Astrocyte of the hippocampus (primary cell): ENCODE measurements at places on chromosomes 7 and 10.

- peak; percentile 21 for DNase-seq
These were observed 108.1 kb downstream of the GRID1 start for GRCh38 chr10:86258499-86258898.

DNA sequence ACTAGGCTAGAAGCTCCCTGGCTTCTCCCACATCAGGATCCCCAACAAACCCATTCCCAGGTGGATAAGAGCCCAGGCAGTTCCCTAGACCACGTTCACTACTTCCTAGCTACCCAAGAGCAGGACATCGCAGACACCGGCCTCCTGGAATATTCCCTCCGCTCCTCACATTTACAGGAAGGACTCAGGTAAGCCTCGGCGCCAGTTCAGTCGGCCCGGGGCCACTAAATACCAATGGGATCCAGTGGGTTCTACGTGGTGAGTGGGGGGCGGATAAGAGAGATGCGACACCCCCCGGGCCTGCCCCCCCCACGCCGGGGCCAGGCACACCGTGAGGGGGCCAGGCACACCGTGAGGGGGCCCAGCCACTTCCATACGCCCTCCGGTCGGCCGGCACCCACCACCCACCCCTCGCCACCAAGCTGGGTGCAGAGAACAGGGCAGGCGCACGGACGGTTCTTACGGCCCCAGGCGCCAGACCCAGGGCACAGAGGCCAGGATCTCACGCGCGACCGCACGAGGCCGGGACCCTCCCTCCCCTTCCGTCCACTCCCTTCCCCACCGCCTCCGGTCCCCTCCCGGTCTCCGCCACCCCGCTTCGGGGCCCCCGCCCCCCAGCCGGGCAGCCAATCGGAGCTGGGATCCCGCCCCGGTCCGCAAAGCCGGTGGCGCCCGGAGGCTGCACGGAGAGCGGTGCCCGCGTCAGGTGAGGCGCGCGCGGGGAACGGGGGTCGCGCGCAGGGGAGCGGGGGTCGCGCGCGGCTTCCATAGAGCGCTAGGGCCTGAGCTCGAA, at the start of gene BLVRA:
Gene BLVRA (plus strand): TSS at position 652 of the 793 bp plus-strand sequence. CDS start 12,479 bp downstream, outside the sequence.
- DNase-seq = peak; percentile 80

DNA sequence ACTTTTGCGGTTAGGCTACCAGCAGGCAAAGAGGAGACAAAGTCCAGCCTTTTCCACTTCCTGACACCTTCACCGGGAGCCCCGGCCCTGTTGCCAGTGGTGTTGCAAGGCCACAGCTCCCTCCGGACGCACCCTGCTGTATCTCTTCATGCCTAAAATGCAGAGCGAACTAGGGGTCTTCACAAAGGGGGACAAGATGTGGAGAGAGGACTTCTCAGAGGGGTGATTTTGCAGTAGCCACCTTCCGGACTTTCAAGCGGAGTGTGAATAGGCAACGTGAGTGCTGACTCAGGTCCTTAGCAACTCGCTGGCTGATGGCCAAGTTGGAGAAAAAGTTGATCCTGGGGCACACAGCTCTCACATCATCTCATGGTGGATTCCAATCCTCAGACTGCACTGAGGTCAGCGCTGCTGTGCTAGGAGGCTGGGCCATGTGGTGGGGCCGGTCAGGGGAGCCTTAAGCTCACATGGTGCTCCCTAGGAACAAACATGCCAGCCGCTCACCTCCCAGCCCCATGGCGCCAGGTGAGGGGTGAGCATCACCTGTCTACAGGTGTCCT, 166.3 kb downstream of the LCOR start:
- peak; percentile 93 for DNase-seq

GRCh38 chr10:112244197-112244596, 39.0 kb upstream of the TECTB start:
- DNase-seq = no peak

DNA sequence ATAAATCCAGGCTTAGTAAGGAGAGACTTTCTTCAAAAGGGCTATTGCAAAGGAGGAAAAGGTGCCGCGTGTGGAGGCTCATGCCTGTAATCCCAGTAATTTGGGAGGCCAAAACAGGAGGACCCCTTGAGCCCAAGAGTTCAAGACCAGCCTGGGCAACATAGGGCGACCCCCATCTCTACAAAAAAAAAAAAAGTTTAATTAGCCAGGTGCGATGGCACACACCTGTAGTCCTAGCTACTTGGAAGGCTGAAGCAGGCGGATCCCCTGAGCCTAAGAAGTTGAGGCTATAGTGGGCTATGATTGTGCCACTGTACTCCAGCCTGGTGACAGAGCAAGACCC, 32.2 kb downstream of the TMEM130 start:
- DNase-seq = no peak

DNA sequence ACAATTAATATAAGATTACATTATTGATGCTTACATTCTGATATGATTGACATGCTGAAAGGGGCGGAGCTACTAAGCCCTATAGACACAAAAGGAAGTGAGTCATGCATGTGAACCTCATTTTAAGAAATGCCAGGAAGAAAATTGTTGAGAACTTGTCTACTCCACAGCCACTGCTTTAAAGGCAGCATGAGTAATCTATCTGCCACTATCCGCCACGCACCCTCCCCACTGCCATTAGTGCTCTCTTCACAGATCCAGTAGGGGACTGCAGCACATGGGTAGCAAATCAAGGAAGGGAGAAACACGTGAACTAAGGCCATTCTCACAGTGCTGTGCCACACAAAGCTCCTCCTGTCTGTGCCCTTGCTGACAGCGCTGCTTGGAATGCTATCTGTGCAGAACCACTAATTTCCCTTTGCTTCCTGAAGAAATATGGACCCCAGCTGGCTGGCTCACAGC, 524.8 kb downstream of the GRM8 start:
- DNase-seq = peak; percentile 43

- no peak for DNase-seq
These were observed 517.6 kb downstream of the KCNMA1 start for GRCh38 chr10:77120012-77120411.

DNA sequence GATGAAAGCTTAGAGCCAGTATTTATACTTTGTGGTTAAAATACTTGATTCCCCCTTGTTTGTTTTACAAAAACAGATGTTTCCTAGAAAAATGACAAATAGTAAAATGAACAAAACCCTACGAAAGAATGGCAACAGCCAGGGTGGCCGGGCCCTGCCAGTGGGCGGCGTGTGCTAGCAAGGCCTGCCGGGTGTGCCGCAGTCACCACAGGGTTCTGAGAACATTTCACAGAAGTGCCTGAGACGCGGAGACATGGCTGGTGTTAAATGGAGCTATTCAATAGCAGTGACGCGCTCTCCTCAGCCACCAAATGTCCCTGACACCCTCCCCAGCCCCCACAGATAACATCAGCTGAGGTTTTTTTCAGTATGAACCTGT, 14.5 kb downstream of the GPR146 start:
- peak; percentile 32 for DNase-seq

GRCh38 chr7:92767437-92767836, 68.9 kb downstream of the CDK6 start:
- DNase-seq = peak; percentile 44

DNA sequence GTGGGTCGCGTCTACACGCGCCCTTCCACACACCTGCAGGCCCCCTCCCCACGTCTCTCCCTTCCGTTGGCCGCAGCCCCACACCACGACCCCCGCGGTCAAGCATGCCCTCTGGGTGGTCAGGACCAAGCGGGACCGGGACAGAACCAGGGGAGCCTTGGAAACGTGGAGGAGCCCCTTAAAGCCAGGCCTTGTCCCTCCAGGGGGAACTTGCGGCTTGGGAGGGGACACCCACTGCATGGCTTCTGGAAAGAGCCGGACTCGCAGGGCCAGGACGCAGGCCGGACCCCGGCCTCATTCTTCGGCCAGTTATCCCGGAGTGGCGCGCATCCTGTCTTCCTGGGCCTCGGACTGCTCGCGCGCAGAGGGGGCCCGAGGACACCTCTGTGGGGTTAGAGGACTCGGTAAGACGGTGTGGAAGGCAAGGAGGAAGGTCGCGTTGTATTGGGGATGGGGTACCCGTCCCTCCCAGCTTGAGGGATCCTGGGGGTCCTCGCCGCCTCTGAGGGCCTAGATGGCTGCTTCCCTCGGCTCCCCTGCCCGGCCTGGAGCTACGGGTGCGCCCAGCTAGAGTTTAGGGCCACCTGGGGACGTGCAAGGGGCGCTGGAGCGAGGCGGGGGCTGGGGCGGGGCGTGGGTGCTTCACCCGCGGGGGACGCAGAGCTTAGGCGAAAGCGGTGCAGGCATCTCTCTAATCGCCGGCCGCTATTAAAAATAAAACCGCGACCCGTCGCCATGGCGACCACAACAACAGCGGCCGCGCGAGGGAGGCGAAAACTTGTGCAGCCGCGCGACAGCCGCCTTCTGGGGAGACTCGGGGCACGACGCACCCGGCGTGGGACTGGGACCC, 1.8 kb upstream of the PDGFA start:
- DNase-seq = peak; percentile 74
